ENCODE measurements at places on chromosomes 7 and 10. TPM values are rescaled to one million over a fixed set of nuclear protein-coding genes. Genes with fewer than 3 reads are reported as not detected.

Gene MSANTD7
- 11.7 TPM for total RNA-seq

Gene CUZD1
- total RNA-seq: 1.5 TPM

Gene ETV1
- total RNA-seq: 3.2 TPM

Gene TRIM74
- total RNA-seq: not detected

Gene ZNF722
- not detected for total RNA-seq

Gene MYH16
- total RNA-seq: 0.81 TPM

Measured in A549 treated with ZK216348 at 1 μM for 4 hours (cell line).